ENCODE measurements at places on chromosomes 11 and 22. TPM values are rescaled to one million over a fixed set of nuclear protein-coding genes. Genes with fewer than 3 reads are reported as not detected.

The ROBO4 gene
- total RNA-seq = 0.72 TPM

The SERPING1 gene
- total RNA-seq = 2.9 TPM

The TEAD1 gene
- 40.0 TPM for total RNA-seq

The DGCR6 gene
- 2.2 TPM for total RNA-seq

The PTS gene
- 55.2 TPM for total RNA-seq

The MRGPRX4 gene
- not detected for total RNA-seq

The OR51E2 gene
- total RNA-seq = under 0.01 TPM

The ARHGAP32 gene
- 30.4 TPM for total RNA-seq

The KCNQ1 gene
- 0.96 TPM for total RNA-seq

The MOGAT2 gene
- not detected for total RNA-seq
